ENCODE measurements at places on chromosomes 2 and 18.

- DNase-seq: no peak
Measured at GRCh38 chr2:148165975-148166374, 145.1 kb downstream of the MBD5 start.

GRCh38 chr18:34643989-34644388 is 66.1 kb upstream of the DTNA start:
- DNase-seq: no peak

- no peak for DNase-seq
Measured at GRCh38 chr2:64204703-64205102, 60.5 kb upstream of the PELI1 start.

DNA sequence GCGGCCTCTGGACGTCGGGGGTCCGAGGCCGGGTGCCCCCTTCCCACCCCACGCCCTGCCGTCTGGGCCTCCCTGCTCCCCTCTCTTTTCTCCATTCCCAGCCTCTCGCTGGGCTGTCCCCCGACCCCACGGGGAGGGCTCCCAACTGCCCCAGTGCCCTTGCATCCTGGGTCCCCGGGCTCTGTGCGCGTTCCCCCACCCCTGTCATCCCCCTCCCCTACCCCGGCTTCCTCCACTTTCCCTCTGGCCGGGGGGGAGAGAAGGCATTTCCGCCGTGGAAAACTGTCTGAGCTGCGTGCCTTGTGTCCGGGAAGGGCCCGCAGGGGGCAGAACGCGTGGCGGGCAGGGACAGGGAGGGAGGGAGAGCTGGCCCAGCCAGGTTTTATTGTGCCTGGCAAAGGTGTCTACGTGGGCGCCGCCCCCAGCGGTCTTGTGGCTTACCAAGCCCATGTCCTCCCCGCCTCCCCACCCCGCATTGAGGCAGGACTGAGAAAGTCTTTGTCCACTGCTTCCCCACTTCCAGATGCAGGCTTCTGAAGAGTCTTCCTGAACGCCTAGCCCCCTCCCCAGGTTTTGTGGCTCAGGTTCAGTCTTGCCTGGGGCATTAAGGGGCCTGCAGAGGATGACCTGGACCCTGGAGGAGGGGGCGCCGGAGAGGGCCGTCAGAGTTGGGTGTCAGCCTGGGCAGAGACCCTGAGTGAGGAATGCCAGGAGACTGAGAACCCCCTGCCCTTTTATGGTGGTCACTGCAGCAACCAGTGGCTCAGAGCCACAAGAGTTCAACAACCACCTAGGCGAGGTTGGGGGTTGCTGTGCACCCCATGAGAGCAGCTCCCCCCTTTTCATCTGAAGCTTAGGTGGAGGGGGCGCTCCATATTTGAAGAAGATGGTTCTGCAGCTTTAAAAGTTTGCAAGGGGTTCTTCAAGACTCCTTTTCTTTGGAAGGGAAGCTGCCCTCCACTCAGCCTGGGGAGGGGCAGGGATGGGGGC is 1.3 kb downstream of the ITM2C start:
- DNase-seq: no peak

DNA sequence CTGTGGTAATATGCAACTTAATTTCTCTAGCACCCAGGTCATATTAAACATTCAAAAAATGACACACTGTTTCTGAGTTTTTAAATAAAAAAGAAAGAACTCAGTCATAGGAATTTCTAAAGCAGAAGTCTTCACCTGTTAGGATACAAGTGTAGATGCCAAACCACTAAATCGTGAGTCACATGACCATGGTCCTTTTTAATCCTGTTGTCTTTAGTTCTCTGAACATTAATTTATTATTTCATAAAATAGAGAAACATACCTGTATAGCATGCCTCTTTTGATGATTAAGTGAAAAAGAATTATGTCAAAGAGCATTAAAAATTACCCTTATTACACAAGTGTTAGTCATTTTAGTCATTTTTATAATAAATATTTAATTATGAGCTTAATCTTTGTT is 398.8 kb downstream of the CCDC85A start:
- DNase-seq: no peak

- peak; percentile 55 for DNase-seq
Measured at GRCh38 chr2:132547090-132547687, 122.8 kb downstream of the LYPD1 start.

DNA sequence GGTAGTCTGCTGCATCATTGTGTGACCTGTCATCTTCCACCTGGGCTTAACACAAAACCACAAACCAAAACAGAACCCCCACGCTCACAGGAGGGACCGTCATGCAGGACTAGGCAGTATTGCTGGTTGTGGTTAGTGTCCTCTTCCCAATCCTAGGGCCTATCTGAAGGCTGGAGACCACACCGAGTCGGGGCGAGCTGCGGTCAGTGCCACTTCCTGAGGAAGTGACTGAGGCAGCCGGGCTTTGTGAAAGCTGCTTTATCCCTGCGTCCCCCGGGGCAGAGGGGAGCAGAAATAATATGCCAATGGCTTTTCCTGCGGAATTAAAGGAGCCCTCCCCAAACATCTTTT is 22.9 kb downstream of the ZNF532 start:
- no peak for DNase-seq

DNA sequence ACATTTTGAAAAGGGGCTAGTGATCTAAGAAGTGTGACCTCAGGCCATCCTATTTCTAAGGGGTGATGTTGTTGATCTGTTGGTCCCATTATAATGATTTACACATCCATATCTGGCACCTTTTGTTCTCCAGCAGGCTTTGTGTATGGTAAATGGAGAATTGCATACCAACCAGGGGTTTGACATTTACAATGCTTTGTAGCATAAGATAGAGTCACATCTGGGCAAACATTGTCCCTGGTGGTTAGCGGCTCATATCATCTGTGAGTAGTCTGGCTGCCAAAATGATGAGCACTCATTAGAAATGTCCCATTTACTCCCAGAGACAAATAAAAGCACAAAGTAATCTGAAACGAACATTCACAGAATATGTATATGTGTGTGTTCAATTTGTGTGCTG is 1775.5 kb upstream of the CELF4 start:
- DNase-seq: no peak

GRCh38 chr2:26412091-26412673 is 10.5 kb downstream of the DRC1 start:
- DNase-seq: no peak

GRCh38 chr2:8456151-8457091 is 225.4 kb upstream of the ID2 start:
- DNase-seq: no peak

- no peak for DNase-seq
Measured at GRCh38 chr2:45102141-45102540, 92.9 kb upstream of the SIX2 start.

All from AG09309 (cell line).